Lung (tissue), 17 donors: ENCODE measurements at places on chromosomes 1 and 21. TPM values are rescaled to one million over a fixed set of nuclear protein-coding genes. Genes with fewer than 3 reads are reported as not detected.

UCK2 gene
- 15.3 TPM for total RNA-seq

GRCh38 chr1:185894791-185895190 is 160.6 kb downstream of the HMCN1 start:
- no peak for DNase-seq

GRCh38 chr1:20108366-20109123 is 10.8 kb downstream of the PLA2G2D start:
- peak; percentile 19 for DNase-seq

FAM177B gene
- not detected for total RNA-seq

GRCh38 chr1:61299463-61299862 is 217.1 kb downstream of the NFIA start:
- no peak for DNase-seq

- peak; percentile 5 for DNase-seq
These were observed 136.0 kb upstream of the KLHDC7A start for GRCh38 chr1:18344755-18345154.

- peak; percentile 6 for DNase-seq
These were observed 17.4 kb downstream of the MIGA1 start for GRCh38 chr1:77796695-77797405.

DNA sequence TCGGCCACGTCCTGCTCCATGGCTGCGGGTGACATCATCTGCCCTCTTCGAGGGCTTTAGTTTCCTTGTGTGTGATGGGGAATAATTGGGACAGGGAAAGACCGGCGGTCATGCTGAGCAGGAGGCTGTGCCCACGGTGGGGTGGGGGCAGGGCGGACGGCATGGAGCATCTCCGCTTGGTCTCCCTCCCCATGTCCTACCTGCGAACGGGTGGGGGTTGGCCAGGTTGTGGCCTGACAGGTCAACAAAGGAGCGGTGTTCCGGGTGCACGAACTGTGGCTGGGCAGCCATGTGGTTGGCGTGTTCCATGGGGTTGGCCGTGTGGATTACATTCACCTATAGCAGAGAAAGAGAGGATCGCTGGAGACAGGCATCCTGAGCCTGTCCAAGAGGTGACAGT is 80.0 kb downstream of the PIK3CD start:
- no peak for DNase-seq

INKA2 gene
- 3.3 TPM for total RNA-seq

- DNase-seq, result no peak
These were observed 52.5 kb downstream of the DISP1 start for GRCh38 chr1:222867316-222867715.

DNA sequence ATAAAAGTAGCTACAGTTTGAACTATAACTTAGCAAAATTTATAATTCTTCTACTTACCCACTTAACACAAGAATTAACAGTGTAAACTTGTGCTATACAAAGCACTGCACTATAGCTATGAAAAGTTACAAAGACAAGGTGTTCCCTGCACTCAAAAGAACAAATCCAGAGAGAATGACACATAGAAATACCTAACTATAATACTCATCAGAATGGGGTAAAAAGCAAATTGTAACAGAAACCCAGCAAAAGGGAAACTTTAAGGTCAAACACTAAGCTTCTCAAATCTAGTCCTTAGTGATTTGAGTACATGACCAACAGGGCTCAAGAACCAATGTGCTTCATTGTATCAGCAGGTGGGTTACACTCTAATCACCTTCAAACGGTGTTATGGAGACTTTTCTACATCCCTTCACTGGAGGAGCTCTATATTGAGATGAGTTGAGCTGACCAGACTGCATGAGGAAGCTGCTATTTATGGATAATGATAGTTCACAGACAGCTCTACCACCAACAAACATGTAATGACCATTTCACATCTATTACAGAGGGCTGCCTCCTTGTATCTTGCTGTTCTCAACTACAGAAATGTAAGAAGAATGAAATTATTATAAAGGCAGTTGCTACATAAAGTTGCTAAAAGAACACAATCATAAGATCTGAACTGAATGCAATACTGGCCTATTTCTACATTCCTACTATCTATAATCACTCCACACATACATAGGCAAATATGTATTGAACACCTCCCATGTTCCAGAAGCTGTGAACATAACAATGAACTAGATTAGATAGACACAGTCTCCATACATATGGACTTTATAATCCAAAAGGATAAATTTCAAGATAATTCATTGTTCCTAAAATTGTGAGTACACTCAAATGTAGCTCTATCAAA is 47.6 kb downstream of the PIK3R3 start:
- no peak for DNase-seq

GRCh38 chr21:31351960-31352359 is 7.9 kb upstream of the TIAM1 start:
- no peak for DNase-seq

DNA sequence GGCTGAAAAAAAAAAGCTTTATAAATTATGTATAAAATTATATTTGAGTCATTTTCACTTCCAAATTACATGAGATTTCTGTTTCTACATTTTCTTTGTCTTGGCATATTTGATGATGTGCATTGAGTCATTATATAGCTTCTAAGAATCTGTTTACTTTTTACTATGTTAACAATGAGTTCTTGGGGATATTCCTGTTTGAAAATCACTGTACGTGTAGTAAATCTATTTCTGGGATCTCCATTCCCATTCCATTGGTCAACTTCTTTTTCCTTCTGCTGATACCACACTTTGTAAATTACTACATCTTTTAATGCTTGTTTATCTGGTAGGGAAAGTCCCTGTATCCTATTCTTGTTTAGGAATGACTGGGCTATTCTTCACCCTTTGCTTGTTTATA is 43.6 kb downstream of the TNFRSF9 start:
- no peak for DNase-seq

- no peak for DNase-seq
These were observed 43.7 kb upstream of the PIGC start for GRCh38 chr1:172487550-172487949.

GRCh38 chr1:20891091-20891490 is 104.0 kb upstream of the HP1BP3 start:
- no peak for DNase-seq
